Immature natural killer cell (primary cell): ENCODE measurements at places on chromosomes 11 and 22.

- no peak for DNase-seq
Measured at GRCh38 chr11:108961095-108961494, 296.2 kb downstream of the DDX10 start.

GRCh38 chr11:78465169-78465942, 47.7 kb upstream of the GAB2 start:
- peak; percentile 75 for DNase-seq

GRCh38 chr22:29693161-29693560, 26.6 kb upstream of the CABP7 start:
- DNase-seq = no peak

DNA sequence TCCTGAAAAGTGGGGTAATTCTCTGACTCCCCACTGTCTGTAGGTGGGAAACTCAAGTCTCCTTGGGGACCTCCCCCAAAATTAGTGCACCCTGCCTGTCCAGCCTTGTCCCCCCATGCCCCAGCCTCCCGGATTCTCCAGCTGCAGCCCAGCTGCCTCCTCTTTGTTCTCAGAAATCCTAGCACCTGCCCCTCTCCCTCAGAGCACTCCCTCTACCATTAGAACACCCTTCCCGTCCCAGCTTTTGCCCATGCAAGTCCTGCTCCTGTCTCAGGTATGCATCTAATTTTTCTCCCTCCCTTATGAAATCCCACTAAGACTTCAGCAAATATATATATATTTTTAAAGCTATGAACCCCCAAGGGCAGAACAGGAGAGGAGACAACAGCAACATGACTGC, 37.3 kb downstream of the LRFN4 start:
- no peak for DNase-seq

DNA sequence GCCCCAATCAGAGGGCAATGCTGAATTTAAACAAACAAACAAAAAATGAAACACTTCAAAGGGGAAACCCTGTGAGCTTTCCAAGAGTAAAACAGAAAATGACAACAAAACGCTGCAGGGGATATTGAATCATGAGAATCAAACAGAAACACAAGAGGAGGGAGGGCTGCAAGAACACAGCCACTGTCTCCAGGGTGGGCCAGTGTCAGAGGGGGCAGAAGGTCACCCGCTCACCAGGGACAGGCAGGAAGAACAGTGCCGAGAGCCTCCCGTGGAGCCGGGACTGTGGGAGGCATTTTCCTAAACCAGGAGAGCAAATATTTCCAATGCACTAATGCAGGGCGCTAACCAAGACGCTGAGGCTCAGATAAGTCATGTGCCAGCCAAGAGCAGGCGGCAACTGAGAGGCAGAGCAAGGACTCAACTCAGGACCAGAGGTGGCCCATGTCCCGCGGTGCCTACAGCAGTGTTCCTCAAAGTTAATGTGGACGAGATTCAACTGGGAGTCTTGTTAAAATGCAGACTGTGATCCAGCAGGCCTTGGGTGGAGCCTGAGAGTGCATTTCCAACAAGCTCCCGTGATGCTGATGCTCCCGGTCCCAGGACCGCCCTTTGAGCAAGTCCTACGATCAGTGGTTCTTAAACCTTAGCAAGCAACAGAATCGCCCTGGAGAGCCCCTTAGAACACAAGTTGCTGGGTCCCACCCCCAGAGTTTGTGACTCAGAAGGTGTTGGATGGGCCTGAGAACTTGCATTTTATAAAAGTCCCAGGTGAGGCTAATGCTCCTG, 197.2 kb downstream of the TENM4 start:
- DNase-seq = no peak

DNA sequence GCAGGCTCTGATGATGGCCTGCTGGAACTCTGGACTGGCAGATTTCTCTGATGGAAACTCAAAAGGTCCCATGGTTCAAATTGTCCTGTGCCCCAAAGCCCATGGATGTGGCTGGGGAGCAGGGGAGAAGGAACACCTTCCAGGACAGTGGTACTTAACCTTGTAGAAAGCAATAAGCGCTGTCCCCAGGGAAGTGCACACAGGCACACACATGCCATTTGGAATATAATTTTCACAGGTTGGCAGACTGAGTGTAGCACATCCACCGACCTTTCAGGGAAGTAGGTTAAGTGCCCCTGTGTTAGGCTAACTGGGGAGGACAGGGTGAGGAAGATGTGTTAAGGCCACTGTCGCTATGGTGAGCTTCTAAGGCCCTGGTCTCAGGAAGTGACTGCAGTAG, 17.8 kb downstream of the DDX25 start:
- DNase-seq = no peak

GRCh38 chr22:43484227-43484626, 72.4 kb downstream of the MPPED1 start:
- no peak for DNase-seq

- no peak for DNase-seq
Measured at GRCh38 chr22:24380220-24380904, 47.0 kb upstream of the ADORA2A start.
